ENCODE measurements at places on chromosomes 4 and X.
A peak's percentile ranks its signal among the peaks of the same experiment; 100 is the strongest.

DNA sequence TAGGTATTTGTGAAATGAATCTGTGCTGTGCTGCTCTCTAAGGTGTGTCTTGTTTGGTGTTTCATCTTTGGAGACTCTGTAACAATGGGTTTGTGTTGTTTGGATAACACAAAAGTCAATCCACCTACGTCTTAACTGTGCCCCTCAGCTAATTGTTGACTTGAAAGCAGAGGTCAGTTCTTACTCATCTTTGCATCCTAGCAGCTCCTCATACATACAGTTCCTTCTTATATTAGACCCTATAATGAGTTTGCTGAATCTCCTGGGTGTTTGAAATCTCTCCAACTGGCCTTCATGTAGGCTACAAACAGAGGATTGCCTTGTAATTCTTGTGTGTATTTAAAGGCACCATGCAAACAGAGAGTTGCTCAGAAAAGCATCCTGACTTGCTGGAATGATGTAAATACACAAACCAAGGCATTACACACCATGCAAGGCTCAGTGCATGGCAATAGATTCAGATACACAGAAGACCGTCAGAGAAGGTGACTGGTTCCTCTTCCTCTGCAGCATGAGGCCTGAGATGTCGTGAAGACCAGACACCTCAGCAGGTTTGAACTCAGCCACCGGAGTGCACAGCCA lies 220.0 kb upstream of the JADE1 start:
- DNase-seq: no peak

DNA sequence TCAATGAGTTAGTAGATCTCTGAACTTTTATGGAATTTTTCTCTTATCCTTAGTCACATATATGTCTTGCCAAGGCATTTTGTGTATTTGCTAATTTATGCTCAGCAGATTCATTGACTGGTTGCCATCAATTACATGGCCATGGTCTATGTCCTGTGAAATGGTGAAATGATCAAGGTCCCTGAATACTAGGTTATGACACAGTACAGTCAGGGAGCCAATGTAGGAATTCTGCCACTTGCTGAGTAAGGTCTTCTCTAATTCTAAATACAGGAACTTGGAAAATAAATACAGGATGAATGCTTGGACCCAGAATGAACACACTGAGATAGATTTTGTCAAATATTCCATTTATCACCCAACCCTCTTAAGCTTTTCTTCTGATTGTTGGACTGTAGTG lies 35.2 kb downstream of the ALPK1 start:
- DNase-seq: no peak

GRCh38 chr4:148060264-148061140 lies 328.6 kb downstream of the ARHGAP10 start:
- no peak for DNase-seq

GRCh38 chrX:25005034-25005381 lies 10.8 kb downstream of the ARX start:
- DNase-seq: no peak

DNA sequence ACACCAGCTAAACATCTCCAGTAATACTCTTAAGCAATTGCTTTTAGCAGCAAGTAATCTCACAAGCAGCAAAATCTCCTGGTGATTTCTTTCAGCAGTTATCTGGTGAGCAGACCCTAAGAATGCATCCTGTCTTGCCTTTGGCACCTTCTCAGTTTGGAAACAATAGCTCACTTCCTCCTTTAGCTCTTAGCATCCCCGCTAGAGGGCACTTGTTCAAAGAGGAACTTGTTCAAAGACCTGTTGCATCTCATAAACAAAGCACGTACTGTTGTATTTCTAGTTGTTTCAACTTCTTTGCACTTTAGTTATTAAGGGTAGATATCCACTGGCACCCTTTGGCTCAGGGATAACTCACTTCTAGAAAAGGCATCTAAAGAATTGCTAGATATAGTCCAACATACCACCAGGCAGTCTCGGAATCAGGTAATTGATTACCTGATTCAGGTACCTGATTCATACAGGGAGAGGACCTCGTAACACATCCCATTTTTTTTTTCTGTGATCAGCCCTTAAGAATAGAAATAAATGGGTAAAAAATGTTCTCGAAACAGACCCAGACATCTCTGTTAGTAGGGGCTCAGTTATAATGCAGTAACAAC lies 81.9 kb upstream of the QRFPR start:
- DNase-seq: peak; percentile 69

DNA sequence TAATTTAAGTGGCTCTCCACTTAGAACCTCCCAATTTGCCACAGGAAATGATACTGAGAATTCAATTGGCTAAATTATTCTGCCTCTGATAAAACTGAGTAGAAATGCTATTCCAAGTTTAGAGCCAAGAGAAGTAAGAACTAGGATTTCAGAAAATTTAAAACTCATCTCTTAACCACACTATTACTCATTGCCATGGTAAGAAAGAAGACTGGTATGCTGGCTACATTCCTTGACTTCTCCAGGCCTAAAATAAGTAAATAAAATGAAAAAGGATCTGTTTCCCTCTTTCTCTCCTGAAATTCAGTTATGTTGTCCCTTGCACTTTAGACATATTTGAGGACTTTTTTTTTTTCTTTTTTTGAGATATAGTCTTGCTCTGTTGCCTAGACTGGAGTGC lies 23.3 kb downstream of the ZNF280C start:
- DNase-seq: no peak

DNA sequence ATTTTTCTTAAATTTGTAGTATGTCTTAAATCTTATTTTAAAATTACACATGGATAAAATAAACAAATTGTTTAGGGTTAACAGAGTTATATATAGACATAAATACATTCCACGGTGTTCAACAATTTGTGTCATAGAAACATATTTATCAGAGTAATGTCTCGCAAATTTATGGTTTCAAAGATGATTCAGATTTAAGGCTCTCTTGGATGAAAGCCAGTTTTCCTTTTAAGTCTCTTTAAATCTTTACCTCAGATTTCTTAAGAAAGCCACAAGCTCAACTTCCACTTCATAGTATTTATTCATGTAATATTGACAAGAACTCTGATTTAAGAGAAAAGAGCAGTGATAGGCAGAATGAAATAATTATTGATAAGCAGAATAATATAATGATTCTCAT lies 1254.8 kb upstream of the ADGRL3 start:
- DNase-seq: no peak

DNA sequence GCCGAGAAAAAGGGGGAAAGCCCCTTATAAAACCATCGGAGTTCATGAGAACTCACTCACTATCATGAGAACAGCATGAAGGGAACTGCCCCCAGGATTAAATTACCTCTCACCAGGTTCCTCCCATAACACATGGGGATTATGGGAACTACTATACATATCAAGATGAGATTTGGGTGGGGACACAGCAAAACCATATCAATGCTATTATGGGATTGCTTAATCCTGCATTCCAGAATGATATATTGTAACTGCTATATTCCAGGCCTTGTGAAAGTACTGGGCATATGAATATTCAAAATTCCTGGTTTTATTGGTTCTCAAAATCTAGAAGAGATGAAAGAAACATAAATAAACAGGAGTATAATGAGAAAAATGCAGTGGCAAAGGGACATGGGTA lies 29.3 kb downstream of the NPY1R start:
- DNase-seq: no peak

All from NCI-H2081 (cell line).